ENCODE measurements at places on chromosomes 11 and 22.

DNA sequence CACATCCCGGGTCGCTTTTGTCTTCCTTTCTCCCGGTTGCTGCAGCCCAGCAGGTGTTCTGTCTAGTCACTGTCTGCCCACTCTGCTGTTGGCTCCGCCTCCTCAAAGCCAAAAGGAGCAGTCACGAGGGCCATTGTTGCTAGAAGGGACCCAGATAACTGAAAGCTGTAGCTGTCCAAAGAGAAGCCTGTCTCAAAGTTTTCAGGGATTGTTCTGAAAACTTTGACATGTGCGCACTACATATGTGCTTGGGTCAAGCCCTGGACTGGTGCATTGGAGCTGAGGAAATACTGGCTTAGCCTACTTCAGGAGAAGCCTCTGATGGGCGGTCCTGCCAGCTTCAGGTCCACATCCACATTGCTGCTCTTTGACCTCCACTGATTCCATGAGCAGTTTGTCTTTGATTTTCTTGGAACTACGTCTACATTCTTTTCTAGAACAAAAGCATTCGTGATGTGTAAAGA lies 8.8 kb upstream of the OR2AT4 start:
- no peak for DNase-seq

DNA sequence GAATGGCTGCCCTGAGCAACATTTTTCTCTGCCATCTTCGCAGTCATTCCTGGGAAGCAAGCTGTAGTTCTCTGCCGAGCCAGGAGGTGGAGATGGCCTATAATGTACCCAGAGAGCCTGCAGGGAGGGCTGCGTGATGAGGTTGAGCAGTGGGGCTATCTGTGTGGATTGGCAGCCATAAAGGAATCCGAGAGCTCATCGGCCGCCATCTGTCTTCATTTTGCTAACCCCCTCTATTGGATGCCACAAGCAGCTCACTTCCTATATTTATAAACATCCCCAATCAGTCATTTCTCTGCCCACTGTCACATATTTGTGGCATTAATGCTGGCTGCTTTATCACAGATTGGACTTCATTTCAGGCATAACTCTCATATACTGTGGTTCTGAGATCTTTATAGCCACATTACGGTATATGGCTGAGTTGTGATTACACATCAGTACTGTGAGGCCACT lies 209.5 kb downstream of the NTM start:
- no peak for DNase-seq

- no peak for DNase-seq
Observed at GRCh38 chr11:57513911-57514537, 1.5 kb downstream of the SLC43A1 start.

DNA sequence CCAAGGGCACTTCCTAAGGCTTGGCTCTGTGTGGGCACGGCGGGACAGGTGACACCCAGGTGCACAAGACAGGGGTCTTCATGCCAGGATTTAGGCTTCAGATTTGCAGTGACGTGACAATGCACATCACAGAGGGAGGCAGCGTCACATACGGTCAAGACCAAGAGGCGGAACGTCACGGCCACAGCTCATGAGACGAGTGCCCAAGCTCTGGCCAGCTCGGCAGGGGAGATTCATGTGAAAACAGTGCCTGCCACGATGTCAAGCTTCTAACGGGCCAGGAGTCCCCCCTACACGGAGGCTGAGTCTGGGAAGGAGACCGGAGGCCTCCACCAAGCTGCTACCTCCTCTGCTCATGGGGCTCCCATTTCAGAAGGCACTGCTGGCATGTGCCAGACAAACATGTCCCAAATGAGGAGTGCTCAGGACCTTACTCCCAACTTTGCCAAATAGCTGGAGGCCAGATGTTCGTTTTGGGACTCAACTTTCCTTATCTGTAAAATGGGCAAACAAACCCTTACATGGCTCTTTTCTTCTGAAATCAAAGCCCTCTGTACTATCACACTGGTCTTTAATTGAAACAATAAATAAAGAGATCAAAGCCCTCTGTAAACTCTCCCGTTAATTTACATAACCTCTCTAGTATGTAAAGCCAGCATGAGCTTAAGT lies 16.6 kb downstream of the VPS37C start:
- no peak for DNase-seq

- no peak for DNase-seq
Observed at GRCh38 chr11:120293038-120293800, 31.9 kb upstream of the TLCD5 start.

GRCh38 chr11:3854660-3854976 lies 846 bp upstream of the STIM1 start:
- no peak for DNase-seq

DNA sequence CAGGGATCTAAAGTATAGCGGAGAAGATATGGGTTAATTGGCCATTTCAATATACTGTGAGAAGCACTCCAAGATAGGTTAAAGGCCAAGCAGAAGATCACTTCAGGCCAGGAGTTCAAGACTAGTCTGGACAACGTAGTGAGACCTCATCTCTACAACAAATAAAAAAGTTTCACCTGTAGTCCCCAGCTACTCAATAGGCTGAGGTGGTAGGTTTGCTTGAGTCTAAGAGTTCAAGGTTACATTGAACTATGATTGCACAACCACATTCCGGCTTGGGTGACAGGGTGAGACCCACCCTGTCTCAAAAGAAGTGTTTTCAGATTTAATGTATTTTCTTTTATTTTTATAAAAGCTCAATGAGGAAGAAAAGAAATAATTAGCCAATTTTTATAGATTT lies 25.4 kb downstream of the PATL1 start:
- DNase-seq = no peak

All from NCI-H1694 treated with DMSO at 0.1 percent for 48 hours (cell line).